ENCODE measurements at places on chromosomes 13 and 19.

- DNase-seq: peak; percentile 51
These were observed 5.8 kb upstream of the TMC4 start for GRCh38 chr19:54178581-54179261.

GRCh38 chr19:2342656-2343288, 14.3 kb downstream of the SPPL2B start:
- no peak for DNase-seq

GRCh38 chr13:27274631-27275030, 4.0 kb downstream of the RASL11A start:
- DNase-seq: no peak

DNA sequence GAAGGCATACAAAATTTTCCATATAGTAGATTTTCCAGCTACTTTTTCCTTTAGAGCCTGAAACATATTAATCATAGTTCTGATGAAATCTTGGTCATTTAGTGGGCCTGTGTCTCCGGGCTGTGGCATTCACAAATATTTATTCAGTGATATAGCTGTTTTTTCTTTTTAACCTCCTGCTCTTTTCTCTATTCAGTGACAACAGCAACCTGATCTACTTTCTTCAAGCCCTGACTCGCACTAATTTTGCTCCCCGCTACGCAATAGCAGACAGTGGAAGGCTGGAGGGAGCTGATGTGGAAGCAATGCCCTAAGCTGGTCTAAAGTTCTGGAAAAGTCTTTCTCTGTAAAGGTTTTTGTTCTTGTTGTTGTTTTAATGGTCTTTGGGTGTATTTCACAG, 289.7 kb downstream of the SLITRK6 start:
- DNase-seq: no peak

- no peak for DNase-seq
These were observed 505.6 kb downstream of the GPC5 start for GRCh38 chr13:91904005-91904404.

- DNase-seq: no peak
These were observed 3.1 kb downstream of the ARHGEF18 start for GRCh38 chr19:7351861-7352260.

GRCh38 chr13:31016342-31017325, 84.2 kb downstream of the TEX26 start:
- no peak for DNase-seq

DNA sequence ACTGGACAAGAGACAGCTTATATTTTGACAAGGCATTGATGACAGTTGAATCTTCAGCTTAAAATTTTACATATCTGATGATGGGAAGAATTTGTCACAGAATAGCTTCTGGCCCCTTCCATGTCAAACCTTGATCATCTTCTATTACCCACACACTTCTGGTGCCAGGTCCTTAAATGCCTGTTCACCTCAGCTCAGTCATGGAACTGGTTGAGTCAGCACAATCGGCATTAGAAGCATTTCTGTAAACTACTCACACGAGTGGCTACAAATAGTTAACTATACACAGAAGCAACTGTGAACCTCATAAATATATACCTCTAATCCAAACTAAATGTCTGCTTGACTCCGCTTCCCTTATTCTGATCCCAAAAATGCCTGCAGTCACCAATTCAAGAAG, 161.2 kb downstream of the FOXO1 start:
- DNase-seq: no peak

- DNase-seq: peak; percentile 72
These were observed 1.7 kb downstream of the MYO1F start for GRCh38 chr19:8575467-8575997.

DNA sequence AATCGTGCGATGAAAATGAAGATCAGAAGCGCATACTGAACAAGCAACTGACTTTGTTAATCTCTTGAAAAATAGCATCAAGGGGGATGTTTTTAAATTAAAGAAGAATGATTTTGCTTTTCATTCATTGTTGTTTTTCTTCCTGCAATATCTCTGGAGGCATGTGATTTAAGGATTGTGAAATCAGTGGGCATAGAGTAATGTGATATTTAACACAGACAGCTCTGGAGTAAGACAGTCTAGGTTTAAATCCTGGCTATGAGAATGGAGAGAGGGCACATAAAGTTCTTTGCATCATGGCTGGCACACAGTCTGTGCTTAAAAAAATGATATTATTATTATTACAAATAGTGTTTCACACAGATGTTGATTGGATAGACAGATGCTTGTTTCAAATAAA, 243.1 kb upstream of the NBEA start:
- DNase-seq: no peak

DNA sequence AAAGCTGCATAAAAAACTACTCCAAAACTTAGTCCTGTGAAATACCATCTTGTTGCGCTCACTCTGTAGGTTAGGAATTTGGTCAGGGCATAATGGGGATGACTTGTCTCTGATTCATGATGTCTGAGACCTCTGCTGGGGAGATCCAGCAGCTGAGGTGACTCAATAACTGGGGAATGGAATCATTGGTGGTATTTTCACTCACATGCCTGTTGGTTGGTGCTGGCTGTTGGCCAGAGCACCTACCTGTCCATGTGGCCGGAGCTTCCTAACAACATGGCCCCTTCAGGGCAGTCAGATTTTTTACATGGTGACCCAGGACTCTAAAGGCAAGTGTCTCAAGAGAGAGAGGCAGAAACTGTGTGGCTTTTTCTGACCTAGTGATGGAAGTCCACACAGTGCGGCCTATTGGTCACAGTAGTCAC, 7.4 kb upstream of the ESD start:
- DNase-seq: no peak

- DNase-seq: no peak
These were observed 734 bp upstream of the TRMT1 start for GRCh38 chr19:13117176-13117771.

- DNase-seq: no peak
These were observed 49.2 kb downstream of the STOML3 start for GRCh38 chr13:38941353-38941945.

- DNase-seq: no peak
These were observed 11.9 kb upstream of the C13orf42 start for GRCh38 chr13:51122868-51123566.

- DNase-seq: no peak
These were observed 25.8 kb downstream of the CACNG6 start for GRCh38 chr19:54017261-54017660.

DNA sequence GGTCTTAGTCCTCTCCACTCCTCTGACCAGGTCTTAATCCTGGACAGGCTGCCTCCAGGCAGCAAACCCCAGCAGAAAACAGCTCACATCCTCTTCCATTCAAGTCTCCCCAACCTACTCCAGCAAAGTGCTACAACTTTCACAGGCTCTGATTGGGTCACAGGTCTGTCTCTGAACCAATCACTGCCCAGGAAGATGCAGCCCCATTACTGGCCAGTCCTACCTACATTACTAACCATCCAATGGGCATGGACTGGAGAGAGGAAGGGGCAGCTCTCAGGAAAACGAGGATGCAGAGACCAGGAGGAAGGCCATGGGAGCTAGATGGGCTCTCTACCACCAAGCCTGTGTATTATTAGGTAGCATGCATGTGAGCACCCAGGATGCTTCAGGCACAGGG, 12.2 kb downstream of the MED26 start:
- DNase-seq: no peak

DNA sequence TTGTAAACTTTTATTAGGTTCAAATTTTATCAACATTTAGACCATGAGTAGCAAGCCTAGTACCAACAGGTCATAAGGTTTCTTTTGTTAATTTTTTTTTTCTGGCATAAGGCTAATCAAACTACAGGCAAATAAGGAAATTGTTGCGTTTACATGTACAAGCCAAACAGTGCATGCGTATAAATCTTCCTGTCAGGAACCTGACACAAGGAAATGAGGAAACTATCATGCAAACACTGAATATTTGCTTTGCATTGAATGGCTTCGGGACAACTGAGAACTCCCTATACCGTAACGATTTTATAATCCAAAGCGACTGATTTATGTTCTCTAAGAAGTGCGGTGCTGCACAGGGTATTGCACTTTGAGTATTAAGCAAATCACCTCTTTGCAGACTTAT, 133.0 kb upstream of the TRPC4 start:
- DNase-seq: no peak

- DNase-seq: peak; percentile 91
These were observed 16.9 kb downstream of the FAM187B start for GRCh38 chr19:35211545-35212230.

DNA sequence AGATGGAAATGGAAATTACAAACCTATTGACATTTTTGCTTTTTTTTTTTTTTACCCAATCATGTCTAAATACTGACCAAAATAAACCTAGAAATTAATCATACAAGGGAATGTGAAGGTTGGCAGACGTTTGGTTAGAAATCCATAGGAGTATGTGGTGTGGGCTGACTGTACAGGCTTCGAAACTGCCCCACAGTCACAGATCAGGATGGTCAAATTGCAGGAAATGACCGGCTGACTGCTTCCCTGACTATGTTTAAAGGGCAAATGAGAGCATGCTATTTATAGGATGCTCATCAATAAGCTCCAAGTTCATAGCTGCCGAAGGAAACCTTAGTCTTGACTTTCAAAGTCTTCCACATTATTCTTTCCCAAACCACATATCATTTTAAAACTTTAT, 118.4 kb downstream of the COG6 start:
- no peak for DNase-seq

DNA sequence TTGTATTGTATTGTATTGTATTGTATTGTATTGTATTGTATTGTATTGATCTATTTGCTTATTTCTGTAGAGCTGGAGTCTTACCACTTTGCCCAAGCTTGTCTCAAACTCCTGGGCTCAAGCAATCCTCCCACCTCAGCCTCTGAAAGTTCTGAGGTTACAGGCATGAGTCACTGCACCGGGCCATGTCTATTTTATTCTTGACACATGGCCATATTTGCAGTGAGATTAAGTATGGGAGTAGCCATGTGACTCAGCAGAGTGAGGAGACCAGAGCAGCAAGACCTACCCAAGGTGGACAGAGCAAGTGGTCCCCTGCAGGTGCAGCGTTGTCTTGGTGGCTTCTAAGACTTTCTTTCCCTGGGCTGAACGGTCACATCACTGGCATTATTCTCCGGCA, 49.1 kb upstream of the UBAC2 start:
- peak; percentile 21 for DNase-seq

GRCh38 chr13:110626521-110626920, 11.2 kb downstream of the NAXD start:
- no peak for DNase-seq

DNA sequence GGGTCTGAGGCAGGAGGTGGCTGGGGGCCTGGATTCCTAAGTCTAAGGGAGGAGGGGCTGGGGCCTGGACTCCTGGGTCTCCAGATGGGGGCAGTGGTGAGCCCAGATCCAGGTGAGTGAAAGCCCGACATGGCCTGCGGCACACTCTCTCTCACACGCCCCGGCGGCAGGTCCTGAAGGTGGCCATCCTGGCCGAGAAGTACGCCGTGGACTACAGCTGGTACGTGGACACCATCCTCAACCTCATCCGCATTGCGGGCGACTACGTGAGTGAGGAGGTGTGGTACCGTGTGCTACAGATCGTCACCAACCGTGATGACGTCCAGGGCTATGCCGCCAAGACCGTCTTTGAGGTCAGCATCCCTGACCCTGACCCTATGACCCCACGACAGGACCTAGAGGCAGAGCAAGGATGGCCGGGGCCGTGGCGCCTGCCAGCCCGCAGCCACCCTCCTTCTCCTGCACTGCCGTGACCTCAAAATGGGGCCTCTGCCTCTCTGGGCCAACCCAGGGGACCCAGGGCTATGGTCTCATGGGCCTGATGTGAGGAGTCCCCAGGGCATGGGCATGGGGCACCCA, 13.2 kb downstream of the FUZ start:
- no peak for DNase-seq

GRCh38 chr19:49515767-49516166, 3.3 kb downstream of the FCGRT start:
- DNase-seq: no peak

- DNase-seq: no peak
These were observed 24.3 kb downstream of the LEUTX start for GRCh38 chr19:39802958-39803357.

DNA sequence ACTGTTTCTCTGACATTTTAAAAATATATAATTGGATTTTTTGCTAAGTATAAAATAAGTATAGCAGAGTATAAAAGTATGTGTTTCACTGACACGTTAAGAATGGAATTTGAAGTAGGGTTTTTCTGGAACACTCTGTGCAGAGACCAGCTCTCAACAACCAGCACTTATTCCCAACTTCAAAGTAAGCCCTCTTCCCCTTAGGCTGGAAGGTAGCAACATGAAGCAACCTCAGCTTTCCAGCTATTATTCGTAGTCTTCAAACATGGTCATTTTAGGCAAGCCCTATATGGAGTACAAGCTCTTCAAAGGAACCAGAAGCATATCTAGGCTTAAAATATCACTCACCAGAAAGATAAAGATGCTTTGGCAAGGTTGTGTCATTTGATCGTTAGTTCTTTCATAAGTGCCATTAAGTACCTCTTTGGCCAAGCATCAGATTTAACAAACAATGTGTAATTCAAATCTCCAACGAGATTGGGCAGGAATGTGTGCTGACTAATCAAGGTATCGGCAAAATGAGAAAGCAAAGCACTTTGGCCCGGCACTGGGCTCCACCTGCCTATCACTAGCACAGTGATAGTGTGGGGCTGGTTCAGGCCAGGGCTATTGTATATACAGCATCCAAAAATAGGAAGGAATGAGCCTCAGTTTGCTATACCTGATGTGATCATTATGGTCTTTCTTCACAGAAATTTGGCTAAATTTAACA, 95.9 kb upstream of the FREM2 start:
- DNase-seq: no peak

- peak; percentile 73 for DNase-seq
These were observed at the start of gene PRR12 for GRCh38 chr19:49590971-49591730. Gene PRR12 (plus strand): TSS chr19:49591182. CDS start chr19:49591655, 473 bp downstream.

DNA sequence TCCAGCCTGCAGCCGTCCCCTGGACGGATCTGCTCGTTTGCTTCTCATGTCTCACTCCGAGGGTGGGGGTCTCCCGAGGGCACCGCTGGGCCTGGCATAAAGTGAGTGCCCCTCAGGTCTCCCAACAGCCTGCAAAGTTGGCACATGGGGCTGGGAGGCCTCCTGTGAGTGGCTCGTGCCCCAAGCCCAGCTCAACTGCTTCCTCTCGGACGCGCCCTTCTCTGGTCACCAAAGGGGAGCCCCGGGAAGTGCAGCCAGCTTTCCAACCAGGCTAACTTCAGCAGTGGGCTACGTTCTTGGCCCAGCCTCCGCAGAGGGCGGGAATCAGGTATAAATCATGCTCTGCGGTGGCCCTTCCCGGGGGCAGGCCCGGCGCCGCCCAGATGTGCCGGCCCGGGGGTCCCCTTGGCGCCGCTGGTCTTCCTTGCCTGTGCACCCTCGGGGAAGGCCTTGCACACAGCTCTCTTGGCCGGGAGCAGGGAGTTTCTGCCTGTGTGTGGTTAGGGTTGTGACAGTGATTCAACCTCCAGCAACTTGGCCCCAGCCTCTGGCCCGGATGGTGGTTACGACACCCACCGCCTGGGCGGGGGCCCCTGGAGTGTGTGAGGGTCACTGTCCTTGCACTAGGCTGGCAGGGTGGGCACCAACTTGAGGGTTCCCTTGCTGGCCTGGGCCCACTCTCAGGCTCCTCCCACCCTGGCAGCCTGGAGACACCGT, 20.7 kb downstream of the CEBPG start:
- DNase-seq: no peak

GRCh38 chr19:3535235-3535535, 3.8 kb upstream of the TEKTIP1 start:
- DNase-seq: no peak

- DNase-seq: no peak
These were observed at the start of gene CEACAM20 for GRCh38 chr19:44529536-44529935. Gene CEACAM20 (minus strand): TSS chr19:44529675. CDS start chr19:44529509, 166 bp downstream.
